NCI-H524 (cell line): ENCODE measurements at places on chromosomes 3 and 15.
A peak's percentile ranks its signal among the peaks of the same experiment; 100 is the strongest.

DNA sequence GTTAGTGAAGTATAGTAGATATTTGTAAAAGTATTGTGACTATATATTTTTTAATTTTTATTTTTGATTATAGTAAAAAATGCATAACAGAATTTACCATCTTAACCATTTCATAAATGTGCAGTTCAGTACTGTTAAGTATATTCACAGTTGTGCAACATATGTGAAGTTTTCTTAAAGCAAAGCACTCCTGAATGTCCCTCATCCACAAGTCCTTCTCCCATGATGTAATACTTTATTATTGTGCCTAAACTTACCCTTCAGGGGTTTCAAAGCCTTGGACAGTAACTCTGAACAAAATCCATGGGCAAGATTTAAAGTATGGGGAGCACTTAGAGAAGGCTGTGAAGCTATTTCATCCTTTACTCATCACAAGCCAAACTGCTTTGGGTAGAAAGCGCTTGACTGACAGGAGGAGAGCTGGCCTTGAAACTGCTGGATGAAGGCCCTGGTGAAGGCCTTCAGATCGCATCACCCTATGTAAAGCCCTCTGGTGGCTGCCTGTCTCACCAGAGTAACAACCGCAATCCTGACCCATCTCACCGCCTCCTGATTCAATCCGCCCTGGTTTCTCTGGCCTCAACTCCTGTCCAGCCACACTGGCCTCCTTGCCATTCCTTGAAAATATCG is 28.0 kb downstream of the LSM3 start:
- DNase-seq, result no peak

GRCh38 chr3:4977853-4978203 is 1.4 kb upstream of the BHLHE40 start:
- no peak for DNase-seq

DNA sequence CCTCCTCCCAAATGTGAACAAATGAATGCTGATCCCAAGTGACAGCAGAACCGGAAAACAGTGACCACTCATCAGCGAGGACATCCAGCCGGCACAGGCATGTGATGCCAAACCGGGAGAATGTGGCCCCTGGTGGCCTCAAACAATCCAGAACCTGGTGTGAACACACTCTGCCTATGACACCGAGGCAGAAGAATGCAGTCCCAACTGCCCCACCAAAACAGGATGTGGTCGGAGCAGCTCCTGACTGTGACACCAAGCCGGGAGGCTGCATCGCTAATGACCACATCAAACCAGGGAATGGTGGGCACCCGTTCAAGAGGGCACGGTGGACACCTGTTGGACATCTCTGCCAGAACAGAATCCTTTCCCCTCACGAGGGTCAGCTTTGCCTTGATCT is 15.4 kb downstream of the SCN5A start:
- DNase-seq, result no peak

GRCh38 chr3:175266478-175266877 is 407.3 kb downstream of the NAALADL2 start:
- DNase-seq, result no peak

DNA sequence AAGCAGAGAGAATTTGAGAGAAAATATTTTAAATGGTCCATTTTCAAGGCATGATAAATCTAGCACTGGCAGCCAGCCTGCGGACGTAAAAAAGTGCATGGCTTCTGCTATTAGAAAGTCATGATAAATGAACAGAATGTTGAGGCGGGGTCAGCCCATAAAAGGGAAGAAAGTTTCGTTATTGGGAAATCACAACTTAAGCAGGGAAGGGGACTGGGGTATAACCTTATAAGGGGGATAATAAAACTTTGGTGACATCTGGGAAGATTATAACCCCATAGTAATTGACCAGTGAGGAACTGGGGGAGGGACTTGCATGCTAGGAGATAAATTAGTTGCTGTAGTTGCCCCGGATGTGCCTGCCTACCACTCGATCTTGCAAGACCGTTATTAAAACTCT is 88.4 kb upstream of the PLSCR4 start:
- no peak for DNase-seq

- no peak for DNase-seq
Observed at GRCh38 chr15:66462627-66463026, 34.9 kb downstream of the SNAPC5 start.

DNA sequence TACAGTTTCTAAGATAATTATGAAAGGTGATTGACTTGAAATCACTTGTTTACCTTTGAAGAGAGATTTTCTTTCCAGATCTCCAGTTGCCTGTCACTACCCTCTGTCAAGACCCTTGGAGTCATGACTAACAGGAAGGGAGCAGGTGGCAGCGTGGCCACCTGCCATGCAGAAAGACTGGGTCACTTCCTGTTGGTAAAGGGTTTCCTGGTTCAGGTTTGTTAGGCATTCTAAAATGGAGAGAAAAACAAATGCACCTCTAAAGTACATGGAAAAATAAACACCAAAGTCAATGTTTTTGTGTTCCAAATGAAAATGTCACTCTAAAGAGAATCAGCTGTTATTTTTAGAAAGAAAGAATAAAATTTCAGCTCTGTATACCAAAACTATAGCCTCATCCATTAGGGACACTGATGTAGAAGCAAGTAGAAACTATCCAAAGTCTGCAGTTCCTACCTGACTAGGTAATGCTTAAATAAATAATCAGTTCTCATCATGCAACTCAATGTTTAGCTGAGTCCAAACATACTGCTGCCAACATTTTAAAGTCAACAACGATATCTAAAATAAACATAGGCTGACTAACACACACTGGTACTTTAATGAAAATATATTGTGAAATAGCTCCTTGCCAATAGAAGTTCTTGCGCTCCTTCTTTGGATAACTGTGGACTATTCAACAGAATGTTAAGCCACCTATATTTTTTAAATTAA is 23.9 kb upstream of the TM4SF1 start:
- DNase-seq, result no peak

GRCh38 chr15:71730277-71731144 is 79.8 kb upstream of the NR2E3 start:
- peak; percentile 67 for DNase-seq

GRCh38 chr3:30586806-30587486 is 19.5 kb upstream of the TGFBR2 start:
- no peak for DNase-seq

- no peak for DNase-seq
Observed at GRCh38 chr15:95712785-95713184, 617.7 kb upstream of the NR2F2 start.

GRCh38 chr3:168003911-168004310 is 91.8 kb downstream of the GOLIM4 start:
- no peak for DNase-seq

GRCh38 chr3:41701191-41701698 is 260.7 kb downstream of the ULK4 start:
- peak; percentile 13 for DNase-seq

DNA sequence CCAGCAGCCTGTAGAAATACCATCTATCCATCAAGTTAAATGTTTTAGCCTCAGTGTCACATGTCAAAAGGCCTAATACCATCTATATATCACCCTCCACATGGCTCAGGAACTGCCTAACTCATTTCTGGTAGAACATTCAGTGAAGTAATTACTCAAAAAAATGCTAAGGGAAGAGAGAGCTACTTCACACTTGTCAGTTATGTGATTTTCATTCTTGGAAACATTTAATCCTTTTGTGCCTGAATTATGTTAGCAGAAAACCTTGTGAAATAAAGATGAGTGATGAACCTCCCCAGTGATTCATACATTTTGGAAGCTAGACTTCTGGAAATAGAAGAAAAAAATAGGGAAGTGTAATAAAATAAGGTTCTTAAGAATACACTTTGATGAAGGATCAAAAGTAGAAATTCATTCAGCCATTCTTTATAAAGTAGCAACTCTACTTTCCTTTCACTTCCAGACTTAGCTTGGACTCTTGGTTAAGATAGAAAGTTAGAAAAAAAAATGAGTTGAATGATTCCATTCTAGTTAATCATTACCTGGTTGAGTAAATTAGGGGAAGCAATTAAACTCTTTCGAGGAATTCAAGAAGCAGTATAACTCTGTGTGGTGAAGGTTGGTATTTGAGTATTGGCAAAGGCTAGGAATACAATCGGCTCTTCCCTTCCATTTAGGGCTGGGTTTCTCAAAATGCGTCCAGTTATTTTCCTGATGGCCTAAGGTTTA is 3.6 kb downstream of the OTOL1 start:
- no peak for DNase-seq

DNA sequence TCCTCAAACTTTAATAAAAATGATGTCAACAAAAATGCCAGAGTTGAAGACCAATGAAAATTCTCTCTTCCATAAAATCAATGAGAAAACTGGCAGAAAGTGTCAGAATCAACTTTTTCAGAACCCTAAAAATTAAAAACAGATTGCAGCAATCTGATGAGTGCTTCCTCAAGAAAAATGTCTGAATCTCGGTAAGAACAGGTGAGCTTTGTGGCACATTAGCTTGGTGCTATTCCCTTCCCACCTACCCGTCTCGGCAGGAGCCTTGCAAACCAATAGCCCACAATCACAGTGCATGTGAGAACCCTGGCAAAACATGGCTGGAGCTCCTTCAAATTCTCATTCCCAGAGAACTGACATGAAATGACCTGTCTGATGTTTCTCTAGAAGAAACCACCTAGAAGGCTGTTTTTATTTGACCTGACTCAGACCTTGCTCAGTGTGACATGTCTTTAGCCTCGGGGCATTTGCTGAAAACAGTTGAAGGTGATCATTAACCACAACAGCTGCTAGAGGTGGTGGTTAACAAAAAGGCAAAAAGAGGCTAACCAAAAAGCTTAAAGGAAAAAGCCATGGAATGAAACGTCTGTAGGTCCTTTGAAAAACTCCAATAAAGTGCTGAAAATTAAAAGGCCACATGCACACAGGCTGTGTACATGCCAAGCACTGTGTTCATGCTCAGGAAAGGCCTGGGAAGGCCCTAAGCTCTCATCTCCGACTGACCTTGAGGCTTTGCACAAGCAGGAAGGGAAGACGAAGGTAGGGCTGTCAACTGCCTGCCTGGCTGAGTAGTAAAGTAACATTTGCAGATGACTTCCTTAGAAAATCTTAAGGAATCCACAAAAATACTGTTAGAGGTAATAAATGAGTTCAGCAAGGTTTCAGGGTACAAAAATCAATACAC is 253.0 kb upstream of the NSMCE3 start:
- DNase-seq, result no peak

DNA sequence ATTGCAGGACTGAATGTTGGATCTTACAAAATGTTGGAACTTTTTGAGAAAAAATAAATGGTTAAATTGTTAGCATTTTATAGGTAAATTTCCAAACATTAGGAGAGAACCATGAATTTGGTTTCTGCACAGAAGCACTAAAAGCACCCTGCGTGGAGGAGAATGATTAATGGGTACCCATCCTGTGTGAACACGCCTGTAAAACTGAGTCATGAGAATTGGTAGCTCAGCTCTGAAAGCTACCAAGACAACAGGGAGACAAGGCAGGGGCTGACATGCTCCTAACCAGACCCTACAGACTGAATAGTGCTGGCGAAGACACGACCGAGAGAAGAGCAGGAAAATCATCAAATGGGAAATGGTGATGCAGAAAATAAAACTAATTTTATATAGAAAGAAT is 32.4 kb upstream of the MTMR10 start:
- no peak for DNase-seq

- no peak for DNase-seq
Observed at GRCh38 chr3:159265705-159266104, 463.9 kb downstream of the MFSD1 start.

DNA sequence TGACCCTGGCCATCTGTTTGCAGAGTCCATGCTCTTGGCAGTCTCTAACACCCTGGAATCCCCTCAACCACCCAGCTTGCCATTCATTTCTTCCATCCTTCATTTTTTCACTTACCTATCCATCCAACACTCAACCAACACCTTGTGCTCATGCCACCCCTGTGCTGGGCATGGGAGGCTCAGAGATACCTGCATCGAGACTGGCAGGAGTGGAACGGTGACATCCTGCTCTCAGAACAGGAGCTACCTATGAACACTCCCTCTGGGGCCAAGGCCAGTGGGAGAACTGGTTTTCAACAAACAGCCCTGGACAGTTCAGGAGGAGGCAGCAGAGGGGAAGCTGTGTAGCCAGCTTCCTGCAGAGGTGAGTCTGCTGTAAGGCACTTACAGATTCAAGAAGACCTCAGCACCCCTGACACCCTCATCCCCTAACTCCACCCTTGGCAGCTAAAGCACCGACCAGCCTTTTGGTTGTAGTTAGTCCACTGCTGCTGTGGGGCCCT is 19.5 kb upstream of the ATP2B2 start:
- DNase-seq, result no peak

- DNase-seq, result no peak
Observed at GRCh38 chr15:79474252-79474651, 42.1 kb downstream of the MINAR1 start.

GRCh38 chr3:58349792-58350626 is 17.3 kb downstream of the PXK start:
- DNase-seq, result no peak

DNA sequence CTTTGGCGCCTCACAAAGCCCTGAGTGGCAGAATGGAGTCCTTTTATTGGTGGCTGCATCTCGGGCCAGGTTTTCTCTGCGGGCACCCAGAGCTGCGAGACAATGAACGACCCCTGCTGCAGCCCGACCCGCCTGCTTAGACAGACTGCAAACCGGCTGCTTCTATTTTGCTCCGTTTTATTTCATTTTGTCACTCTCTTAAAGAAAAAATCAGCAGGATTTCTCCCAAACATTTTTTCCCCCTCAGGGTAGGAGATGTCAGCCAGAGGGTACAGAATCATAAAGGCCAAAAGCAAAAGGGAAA is 64.8 kb downstream of the OXNAD1 start:
- DNase-seq, result no peak

GRCh38 chr3:46304739-46305138 is 49.2 kb upstream of the CCR2 start:
- no peak for DNase-seq

- DNase-seq, result no peak
Observed at GRCh38 chr3:122609798-122610559, 32.5 kb downstream of the PARP15 start.

DNA sequence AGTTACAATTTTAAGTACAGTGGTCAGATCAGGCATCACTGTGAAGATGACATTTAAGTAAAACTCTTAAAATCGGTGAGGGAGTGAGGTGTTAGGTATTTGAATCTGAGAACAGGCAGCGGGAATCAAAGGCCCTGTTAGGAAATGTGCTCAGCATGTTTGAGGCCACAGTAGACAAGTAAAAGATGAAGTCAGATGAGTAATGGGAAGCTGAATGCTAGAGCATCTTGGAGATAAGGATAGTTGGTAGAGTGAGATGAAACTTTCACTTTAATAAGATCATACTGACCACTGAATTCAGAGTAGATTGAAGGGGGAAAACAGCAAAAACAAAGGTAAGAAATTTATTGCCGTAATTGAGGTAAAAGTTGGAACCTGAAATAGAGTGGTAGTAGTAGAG is 61.6 kb downstream of the DCBLD2 start:
- DNase-seq, result no peak
